Airway epithelial cell (primary cell): ENCODE measurements at places on chromosomes 11 and 22. TPM values are rescaled to one million over a fixed set of nuclear protein-coding genes. Genes with fewer than 3 reads are reported as not detected.

The MYEOV gene
- 0.78 and 1.7 TPM in 2 replicates for total RNA-seq

The SIAE gene
- total RNA-seq = 8.6 and 15.2 TPM in 2 replicates

The LRRN4CL gene
- 0.09 and 0.28 TPM in 2 replicates for total RNA-seq

The SLC15A3 gene
- total RNA-seq = 0.05 and 0.07 TPM in 2 replicates

The GP1BB gene
- 15.0 and 20.3 TPM in 2 replicates for total RNA-seq

The ISX gene
- total RNA-seq = not detected in 2 replicates

The AMPD3 gene
- 5.9 and 8.6 TPM in 2 replicates for total RNA-seq
